PC-3 (cell line): ENCODE measurements at places on chromosomes 7 and 10. TPM values are rescaled to one million over a fixed set of nuclear protein-coding genes. Genes with fewer than 3 reads are reported as not detected.

The SFRP4 gene
- total RNA-seq = not detected in 2 replicates

The TMEM130 gene
- total RNA-seq = not detected in 2 replicates

The EPHA1 gene
- total RNA-seq = 43.9 and 46.4 TPM in 2 replicates

The MMD2 gene
- not detected in 2 replicates for total RNA-seq

- peak; percentile 35 for DNase-seq
Measured at GRCh38 chr10:71600849-71601248, 118.7 kb downstream of the C10orf105 start.

GRCh38 chr7:149422162-149422913 lies 38.5 kb downstream of the ZNF777 start:
- peak; percentile 85 for DNase-seq

GRCh38 chr10:13920031-13920430 lies 333.3 kb downstream of the PRPF18 start:
- no peak for DNase-seq

- no peak for DNase-seq
Measured at GRCh38 chr7:36272567-36273269, 116.9 kb upstream of the ANLN start.

GRCh38 chr7:8105449-8106095 lies 137.0 kb downstream of the GLCCI1 start:
- DNase-seq = no peak

DNA sequence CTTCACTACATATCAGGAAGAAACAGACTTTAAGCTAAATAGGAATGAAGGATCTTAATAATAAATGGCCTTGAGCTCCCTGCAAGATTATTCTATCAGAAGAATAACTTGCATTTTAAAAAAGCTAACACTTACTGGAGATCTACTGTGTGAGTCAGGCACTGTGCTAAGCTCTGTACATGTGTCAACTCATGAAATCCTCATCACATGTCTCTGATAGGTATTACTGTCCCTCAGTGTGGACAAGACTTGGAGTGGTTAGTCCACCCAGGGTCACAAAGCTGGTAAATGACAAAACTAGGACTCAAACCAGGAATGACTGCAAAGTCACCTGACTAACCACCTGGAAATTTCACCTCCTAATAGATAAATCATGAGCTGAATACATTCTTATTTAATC lies 57.1 kb upstream of the KCTD7 start:
- no peak for DNase-seq

- peak; percentile 85 for DNase-seq
Measured at GRCh38 chr7:12158334-12159060, 52.6 kb upstream of the TMEM106B start.

DNA sequence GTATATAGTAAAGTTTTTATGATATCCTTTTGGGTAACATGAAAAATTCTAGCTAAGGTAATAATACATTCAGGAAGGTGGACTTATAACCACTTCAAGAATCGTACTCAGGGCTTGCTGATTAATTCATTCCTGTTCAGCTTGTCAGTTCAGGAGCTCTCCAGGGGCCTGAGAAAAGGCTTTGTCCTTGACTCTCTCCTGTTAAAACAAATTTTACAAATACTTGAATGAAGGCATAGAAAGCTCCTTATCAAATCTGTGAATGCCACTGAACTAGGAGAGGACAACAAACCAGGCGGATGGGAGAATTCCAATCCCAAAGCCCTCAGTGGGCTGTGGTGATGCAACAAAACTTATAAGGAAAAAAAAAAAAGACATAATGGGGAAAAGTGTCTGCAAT lies 354.5 kb upstream of the ZMIZ1 start:
- DNase-seq = no peak

DNA sequence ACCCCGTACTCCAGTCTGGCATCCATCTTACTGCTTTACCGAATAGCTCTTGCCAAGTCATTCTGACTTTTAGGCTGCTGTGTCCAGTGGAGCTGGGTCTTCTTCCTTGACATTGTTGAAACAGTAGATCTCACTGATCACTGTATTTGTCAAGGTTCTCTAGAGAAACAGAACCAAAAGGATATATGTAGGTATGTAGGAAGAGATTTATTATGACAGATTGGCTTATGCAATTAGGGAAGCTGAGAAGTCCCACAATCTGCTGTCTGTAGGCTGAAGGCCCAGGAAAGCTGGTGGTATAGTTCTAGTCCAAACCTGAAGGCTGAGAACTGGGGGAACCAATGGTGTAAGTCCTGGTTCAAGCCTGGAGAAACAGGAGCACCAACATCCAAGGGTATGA lies 12.1 kb upstream of the PRRT4 start:
- no peak for DNase-seq

DNA sequence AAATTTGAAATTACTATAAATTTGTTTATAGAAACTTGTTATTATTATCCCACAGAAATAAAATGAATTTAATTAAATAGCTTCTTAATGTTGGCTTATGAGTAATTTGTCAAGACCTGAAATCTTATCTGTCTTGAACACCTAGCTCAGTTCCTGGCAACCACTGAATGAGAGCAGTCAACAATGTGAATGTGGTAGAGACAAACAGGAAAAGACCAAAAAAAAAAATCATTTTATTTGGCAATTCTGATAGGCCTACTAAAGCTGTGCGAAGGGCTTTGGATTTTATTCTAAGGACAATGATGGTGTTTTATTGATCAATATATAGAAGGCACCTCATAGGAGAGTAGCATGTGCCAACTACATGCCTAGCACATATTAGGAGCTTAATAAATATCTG lies 127.8 kb upstream of the RSU1 start:
- DNase-seq = no peak

- no peak for DNase-seq
Measured at GRCh38 chr7:44622342-44623151, 16.1 kb downstream of the OGDH start.

DNA sequence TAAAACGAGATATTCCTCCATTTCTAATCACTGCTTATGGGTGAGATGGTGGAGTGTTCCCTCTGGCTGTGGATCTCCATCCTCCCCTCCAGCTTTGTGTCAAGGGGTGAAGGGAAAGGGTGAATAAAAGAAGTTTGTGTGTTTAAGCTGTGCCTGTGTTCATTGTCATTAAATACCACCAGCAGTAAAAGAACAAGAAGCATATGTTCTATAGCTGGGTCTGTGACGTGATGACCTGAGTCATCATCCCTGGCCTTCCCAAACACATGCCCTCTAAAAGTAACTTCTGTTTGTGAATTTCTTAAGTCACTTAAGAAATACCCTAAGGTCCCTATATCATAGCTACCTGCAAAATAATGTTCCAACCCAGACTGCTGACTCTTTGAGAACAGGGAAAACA lies 104.9 kb downstream of the PPP1R17 start:
- no peak for DNase-seq

DNA sequence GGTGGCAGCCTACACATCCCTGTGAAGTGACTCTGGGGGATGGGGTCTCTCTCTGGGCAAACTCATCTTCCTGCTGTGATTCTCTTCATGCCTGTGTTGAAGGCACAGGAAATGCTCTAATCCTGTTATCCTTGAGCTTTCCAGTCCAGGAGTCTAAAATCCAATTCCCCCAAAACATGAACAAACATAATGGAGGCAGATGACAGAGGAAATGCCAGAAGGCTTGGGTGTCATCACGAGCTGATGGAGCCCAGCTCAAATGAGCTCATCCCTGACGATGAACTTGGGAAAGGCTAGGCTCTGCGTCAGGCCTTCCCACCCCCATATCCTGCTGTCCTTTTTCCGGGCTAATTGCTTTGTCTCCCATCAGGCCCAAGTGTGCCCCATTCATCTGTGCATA lies 165.9 kb upstream of the PODXL start:
- DNase-seq = no peak

DNA sequence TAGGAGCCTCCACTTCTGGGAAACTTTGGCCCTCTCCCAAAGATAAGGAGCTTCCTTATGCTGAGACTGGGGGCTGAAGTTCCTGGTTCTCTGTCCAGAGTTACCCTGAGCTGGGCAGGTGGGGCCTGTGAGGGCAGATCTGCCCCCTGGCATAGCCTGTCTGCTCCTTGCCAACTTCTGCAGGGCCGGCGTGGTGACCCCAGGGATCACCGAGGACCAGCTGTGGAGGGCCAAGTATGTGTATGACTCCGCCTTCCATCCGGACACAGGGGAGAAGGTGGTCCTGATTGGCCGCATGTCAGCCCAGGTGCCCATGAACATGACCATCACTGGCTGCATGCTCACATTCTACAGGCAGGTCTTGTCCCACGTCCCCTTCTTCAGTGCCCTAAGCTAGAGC lies 4.3 kb downstream of the SFXN3 start:
- no peak for DNase-seq

GRCh38 chr7:33918438-33919143 lies 13.3 kb downstream of the BMPER start:
- DNase-seq = no peak

DNA sequence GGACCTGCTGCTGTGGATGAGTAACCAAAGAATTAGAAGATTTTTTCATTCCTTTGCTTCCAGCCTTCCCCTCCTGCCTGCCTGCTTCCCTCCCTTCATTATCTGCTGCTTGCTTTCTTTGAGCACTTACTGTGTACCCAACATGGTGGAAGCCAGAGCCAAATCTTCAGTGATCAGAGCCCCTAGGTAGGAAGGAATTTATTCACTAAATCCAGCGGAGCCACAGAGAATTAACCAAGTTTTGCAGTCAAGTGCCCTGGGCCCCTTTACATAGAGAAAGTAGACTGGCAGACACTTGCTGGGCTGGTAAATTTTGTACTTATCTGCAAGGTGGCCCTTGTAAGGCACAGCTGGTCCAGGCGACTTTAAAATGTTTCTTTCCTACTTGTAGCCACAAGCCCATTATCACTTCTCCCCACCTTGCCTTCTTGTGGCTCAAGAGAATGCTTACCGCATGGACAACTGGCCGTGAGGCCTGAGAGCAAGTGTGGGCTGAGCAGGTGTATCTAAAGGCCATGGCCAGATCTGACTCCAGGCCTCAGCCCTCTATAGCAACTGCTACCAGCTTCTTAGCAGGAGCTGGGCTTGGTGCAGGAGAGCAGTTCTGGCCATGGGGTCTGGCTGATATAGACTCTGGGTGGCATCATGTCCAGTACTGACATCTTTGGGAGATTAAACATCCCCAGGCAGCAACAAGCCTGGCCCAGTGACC lies 11.1 kb downstream of the UNC5B start:
- DNase-seq = no peak

GRCh38 chr10:36534471-36535002 lies 590.9 kb upstream of the ANKRD30A start:
- DNase-seq = peak; percentile 100

DNA sequence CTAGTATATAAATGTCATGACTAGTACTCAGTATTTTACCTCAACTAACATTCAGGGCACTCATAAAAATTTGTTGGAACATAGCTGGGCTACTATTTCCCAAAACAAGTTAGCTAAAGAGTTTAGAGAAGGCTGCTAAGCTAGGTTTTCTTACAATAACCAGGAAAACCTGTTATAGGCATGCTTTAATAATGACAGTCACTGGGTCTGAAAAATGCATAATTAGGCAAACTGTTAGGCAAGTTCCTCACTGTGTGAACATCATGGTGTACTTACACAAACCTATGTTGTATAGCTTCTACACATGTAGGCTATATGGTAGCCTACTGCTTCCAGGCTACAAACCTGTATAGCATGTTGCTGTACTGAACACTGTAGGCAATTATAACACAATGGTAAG lies 79.0 kb downstream of the DNAJC1 start:
- no peak for DNase-seq

DNA sequence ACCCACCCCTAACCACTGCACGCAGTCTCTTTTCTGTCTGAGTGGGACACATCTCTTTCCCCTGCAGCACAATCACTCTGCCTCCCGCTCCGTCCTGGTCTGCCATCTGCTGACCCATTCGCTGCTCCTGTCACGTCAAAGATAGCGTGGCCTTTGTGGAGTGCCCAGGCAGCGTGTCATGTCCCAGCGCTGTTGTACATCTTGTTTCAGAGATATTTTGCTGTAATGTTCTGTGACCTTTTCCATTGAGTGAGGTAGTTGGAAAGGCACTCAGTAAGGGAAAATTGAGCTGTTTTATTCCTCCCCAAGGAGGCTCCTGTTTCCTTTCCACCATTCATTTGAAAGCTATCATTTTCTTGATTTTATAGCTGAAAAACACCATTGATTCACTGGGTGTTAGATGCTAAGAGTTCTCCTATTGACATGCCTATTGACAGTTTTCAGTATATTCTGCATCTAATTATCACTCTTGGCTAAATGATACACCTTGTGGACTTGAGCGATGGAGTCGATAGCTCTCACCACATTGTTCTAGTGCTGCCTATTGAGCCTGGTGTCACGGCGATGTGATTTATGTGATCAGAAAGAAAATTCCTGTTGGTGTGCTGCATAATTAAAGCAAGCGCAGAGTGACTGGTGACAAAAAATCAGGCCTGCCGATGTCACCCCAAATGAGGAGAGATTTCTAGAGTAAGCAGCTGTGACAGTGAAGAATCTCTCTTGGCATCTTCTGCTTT lies 372.6 kb downstream of the LRMDA start:
- no peak for DNase-seq

DNA sequence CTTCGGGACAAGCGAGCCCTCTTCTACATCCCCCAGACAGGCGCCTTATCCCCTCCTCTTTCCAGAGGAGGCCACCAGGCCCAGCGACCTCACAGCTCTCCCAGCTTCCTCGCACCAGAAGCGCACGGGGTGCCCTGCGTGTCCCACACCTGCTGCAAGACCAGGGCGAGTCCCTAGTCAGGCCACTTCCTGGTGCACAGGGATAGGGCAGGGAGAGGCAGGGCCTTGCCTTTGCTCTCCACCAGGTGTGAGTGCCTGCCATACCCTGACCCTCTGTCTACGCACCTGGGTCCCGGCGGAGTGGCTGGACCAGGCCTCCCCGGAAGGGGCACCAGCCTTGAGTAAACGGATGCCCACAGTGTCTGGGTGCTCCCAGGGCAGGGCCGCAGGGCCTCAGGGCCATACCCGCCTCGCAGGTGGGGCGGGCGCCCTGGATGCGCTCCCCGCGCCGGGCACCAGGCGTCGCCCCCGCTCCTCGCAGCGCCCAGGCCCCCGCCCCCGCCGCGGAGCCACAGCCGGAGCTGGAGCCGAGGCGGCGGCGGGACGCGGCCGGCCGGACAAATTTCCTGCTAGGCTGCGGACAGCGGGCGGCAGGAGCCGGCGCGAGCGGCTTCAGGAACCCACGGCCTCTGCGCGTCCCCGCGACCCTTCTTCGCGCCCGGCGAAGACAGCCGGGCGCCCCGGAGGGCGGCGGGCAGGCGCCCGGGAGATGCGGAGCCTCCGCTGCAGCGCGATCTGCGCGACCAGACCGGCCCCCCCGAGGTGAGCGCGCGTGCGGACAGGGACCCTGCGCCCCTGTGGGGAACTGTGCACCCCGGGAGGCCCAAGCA lies at the start of gene PTPRE:
Gene PTPRE (plus strand): TSS at position 556 of the 830 bp plus-strand sequence. CDS start 133,779 bp downstream, outside the sequence.
- DNase-seq = peak; percentile 72

DNA sequence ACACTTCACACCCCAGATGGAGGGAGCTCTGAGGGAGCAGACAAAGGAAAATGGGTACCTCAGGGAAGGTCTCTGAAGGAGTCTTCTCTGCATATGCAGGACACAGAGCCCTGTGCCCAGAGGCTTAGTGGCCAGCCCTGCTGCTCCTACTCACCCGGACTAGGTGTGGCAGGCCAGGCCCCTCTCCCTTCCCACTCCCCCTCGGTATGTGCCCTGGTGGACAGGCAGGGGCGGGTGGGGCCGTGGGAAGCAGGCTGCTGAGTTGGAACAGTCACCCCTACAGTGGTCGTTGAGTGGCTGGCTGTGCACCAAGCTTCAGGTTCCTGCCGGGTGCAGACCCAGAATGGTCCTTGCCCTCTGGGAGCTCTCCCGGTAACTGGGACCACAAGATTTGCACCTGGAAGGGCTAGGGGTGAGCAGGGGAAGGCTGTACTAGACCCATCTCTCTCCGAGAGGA lies 68.6 kb downstream of the ZMIZ1 start:
- no peak for DNase-seq
